AG09309 (cell line): ENCODE measurements at places on chromosomes 4 and X.
A peak's percentile ranks its signal among the peaks of the same experiment; 100 is the strongest.

DNA sequence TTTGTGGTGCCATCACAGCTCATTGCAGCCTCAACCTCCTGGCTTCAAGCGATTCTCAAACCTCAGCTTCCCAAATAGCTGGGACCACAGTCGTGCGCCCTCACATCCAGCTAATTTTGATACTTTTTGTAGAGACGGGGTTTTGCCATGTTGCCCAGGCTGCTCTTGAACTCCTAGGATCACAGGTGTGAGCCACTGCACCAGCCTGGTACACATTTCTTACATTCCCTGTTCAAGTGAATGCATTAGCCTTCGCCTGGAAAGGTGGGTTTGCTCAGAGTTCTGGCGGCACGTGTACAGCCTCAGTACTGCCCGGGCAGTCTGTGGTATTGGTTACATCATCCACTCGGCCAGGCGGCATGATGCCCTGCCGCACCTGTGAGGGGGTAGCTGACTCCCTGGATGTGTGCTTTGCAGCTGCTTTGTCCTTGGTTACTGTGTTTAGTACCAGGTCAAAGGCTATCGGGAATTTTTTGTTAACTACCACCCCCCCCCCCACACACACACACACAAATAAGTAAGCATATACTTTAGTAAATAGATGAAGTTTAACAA, 57.1 kb downstream of the TNIP2 start:
- no peak for DNase-seq

DNA sequence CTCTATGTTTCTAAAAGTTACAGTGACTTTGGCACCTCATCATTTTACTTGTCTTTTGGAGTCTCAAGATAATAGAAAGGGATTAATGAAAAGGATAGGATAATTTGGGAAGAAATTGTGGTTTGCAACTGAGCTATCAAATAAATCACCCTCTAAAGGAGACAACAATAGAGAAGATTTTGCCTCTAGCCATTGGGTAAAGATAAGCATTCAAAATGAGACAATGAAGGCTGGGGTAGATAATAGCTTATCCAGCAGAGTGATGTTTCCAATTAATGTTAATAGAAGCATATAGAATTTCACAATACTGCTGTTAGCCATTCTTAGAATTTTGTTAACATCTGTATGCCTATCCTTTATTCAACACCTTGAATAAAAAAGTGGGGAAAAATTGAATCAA, 1177.6 kb downstream of the ADGRL3 start:
- no peak for DNase-seq

GRCh38 chr4:112897543-112897942, 151.9 kb upstream of the ANK2 start:
- DNase-seq = no peak

DNA sequence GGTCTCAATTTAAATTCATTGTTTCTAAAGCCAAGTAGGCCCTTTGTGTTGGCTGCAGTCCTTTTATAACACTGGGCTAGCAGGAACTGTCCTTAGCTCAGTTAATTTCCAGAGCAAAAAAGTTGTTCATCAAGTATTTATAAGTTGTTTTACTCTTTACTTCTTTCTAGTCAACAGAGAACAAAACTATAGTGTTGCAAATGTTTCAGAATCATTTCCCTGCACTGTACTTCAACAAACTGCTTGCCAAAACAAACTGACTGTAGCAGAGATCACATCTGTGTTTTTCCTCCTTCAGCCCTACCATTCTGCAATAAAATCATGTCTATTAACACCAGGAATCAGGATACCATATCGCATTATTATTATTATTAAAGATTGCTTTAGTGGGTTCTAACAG, 168.5 kb upstream of the SH3RF1 start:
- DNase-seq = no peak

DNA sequence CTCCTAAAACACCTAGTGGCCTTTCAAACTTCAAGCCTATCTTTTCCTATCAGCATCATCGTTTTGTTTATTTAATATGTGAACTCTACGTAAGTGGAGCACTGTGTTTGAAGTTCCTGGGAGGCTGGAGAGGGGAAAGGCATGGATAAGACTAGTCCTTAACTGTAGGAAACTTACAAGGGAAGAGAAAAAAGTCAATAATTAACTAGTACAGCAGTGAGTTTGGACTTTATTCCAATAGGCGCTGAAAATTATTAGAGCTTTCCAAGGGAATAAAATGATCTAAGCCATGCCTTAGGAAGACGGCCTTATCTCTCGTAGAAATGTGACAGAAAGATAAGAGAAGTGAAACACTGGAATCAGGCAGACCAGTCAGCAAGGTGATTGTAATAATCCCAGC, 55.3 kb downstream of the AMOT start:
- DNase-seq = no peak

DNA sequence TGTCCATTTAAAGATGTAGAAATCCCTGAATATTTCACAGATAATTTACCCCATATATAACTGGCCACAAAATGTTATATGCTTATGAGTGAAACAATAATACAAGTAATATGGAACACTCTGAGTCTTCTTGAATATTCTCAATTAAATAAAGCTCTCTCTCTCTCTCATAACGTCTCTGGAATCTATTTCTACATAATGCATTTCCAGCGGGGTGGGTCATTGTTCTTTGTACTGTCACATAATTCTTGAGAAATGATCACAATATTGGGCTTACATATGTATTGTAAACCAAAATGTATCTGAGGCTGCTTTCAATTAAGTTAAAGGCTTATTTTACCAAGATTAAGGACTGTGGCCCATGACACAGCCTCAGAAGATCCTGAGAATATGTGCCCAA, 596.3 kb downstream of the FAT4 start:
- DNase-seq = no peak

DNA sequence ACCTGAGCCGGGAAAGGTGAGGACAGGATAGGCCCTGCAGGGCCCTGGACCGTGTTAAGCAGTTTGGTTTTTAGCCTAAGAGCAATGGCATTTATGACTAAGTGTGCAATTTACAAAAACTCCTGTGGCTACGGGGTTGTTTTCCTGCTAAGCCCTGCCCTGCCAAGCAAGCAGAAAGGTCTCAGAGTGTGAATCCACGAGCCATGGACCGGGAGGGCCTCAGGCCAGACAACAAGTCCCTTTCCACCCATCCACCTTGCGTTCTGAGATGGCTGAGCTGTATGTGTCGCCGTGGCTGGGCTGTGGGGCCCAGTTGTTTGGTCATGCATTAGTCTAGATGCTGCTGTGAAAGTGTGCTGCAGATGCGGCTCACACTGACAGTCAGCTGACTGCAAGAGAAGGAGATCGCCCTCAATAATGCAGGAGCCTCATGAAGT, 33.9 kb upstream of the AFAP1 start:
- DNase-seq = peak; percentile 45

GRCh38 chr4:176882206-176882605, 89.5 kb upstream of the VEGFC start:
- DNase-seq = no peak

DNA sequence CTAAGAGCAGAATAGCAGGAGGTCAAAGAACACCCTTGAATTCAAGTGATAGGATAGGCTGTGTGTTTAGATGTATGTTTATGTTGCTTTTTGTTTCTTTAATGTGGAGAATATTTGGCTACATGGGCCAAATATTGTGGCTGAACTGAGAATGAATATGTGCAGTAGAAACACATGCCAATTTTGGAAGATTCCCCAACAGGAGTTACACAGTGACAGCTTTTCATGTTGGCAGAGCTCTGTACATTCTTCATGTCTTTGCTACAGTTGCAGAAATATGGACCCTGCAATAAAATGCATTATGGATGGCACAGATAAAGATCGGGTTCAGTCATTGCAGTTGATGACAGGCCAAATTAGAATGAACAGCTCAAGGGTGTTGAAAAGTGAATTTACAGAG, 82.8 kb upstream of the SLC4A4 start:
- no peak for DNase-seq

- DNase-seq = no peak
Observed at GRCh38 chr4:148445860-148446330, 3.7 kb upstream of the NR3C2 start.

DNA sequence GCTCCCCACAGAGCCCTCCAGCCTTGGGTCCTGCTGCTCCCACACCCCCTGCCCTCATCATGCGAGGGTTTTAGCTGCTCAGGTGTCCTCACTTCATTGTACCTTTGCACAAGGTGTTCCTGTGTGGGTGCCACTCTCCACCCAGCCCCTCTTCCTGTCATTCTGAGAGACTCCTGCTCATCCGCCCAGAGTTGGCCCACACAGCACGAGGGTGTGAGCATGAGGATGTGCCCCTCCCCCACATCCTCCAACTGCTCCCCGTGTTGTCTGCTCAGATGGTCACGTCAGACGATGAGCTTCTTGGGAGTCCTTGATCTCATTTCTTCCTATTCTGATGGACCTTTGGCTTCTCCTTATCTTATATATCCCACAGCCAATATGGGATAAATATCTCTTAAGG, 53.2 kb downstream of the HTT-AS start:
- no peak for DNase-seq

GRCh38 chr4:56803471-56803870, 18.0 kb downstream of the SPINK2 start:
- DNase-seq = no peak

DNA sequence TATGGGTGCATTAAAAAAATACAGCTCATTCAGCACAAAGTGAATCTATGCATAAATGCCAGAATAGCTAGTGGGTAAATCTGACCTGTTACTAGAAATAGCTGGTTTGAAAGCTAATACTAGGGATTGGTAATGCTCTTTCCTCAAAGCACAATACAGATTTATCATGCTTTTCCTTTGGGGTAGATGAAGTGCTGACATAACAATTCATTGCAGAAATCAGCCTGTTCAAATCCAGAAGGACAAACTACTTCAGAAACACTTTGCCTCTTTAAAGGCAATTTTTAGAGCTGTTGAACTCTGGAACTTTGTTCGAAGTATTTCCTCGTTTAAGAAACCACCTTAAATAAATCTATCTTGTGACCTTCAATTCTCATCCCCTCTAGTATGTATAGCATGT, 957.9 kb downstream of the ARAP2 start:
- no peak for DNase-seq

DNA sequence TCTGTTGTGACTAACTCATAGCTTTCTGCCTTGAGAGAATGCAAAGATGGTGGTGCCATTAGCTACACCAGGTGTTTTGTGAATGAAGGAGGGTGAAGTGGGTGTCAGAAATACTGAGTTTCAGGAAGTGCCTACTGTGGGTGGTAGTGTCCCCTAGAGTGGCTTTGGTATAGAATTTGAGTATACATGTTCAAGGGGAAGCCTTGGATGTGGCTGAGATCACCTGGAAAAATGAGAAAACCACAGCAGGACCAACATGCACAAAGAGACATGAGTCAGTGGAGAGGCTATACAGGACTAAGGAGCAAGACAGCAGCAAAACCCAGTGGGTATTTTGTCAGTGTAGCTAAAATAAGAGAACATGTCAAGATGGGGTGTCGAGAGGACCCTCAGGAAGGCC, 204.3 kb upstream of the TBL1X start:
- no peak for DNase-seq

DNA sequence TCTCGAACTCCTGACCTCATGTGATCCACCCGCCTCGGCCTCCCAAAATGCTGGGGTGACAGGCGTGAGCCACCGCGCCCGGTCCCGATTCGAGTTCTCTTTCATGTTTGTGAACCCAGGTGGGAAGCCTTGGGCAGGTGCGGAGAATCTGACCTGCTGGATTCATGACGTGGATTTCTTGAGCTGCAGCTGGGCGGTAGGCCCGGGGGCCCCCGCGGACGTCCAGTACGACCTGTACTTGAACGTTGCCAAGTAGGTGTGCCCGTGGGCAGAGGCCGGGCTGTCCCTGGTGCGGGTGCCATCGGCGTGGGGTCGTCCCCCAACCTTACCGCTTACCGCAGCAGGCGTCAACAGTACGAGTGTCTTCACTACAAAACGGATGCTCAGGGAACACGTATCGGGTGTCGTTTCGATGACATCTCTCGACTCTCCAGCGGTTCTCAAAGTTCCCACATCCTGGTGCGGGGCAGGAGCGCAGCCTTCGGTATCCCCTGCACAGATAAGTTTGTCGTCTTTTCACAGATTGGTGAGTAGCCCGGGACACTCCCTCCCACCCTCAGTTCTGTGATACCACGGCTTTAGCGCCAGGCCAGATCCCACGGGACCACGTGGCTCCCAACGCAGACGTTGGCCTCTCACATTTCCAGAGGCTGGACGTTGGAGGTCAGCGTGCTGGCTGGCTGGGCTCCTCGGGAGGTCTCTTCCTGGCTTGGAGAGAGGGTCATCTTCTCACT, 15.6 kb downstream of the IL3RA start:
- DNase-seq = no peak

GRCh38 chr4:157075811-157076577, at the start of gene GLRB:
Gene GLRB (plus strand): TSS chr4:157076150. CDS start chr4:157078025, 1,875 bp downstream.
- no peak for DNase-seq

DNA sequence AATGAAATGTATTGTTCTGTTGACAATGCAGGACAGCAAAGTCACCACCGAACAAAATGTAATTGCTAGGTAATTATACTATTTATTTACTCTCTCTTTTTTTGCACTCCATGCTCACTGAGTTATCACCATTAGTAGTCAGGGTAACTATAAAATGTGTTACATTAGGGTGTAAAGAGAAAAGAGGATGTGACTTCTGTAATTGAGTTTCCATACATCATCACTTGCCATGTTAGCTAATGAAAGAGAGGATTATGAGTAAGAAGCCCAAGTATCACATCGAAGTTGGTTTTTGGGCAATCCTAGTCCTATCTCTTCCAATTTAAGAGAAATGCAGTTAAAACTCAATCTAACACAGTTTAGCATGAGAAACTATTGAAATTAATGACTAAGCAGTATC, 7.6 kb downstream of the ZXDA start:
- no peak for DNase-seq

DNA sequence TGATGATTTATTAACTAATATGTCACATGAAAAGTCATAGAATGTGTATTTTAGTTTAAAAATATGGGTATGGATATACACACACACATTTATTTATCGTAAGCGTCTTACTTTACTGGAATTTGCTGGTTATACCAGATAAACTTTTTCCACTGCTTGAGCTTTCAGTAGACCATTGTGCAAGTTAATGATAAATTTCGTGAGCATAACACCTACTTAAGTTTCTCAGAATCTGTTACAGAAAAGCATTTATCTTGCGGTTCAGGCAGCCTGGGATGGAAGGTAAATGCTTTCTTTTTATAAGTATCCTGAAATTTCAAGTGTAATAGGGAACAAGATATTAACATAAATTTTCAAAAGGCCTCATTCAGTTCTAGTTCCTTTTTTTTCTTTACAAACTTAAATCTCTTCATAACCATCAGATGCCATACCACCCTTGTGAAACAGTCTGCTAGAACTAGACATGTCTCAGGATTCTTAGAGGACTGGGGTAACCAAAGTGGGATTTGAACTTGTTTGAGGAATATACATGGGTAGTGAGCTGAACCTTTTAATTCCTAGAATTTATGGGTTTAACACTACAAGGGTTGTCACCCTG, 27.7 kb downstream of the ATP7A start:
- no peak for DNase-seq

GRCh38 chr4:64899563-64899962, 490.3 kb upstream of the TECRL start:
- DNase-seq = no peak

- DNase-seq = no peak
Observed at GRCh38 chr4:127967141-127967775, 2.1 kb downstream of the ABHD18 start.

DNA sequence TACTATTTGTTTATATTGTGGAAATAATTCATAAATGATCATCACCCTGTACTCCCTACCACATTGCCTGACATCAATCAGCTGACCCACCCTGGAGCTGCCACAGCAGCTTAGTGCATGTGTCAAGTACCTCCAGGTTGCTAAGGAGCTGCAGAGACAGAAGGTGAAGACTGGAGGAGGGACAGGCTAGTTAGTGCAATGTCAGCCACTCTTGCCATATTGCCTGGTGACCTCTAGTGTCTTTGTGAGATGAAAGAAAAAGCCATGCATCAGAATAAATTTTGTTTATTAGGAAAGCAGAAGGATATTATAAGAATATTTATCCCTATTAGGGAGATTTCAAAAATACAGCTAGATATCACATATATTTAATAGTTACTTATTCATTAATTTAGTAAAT, 243.9 kb upstream of the FAT4 start:
- DNase-seq = no peak
